ENCODE measurements at places on chromosomes 11 and 22.

DNA sequence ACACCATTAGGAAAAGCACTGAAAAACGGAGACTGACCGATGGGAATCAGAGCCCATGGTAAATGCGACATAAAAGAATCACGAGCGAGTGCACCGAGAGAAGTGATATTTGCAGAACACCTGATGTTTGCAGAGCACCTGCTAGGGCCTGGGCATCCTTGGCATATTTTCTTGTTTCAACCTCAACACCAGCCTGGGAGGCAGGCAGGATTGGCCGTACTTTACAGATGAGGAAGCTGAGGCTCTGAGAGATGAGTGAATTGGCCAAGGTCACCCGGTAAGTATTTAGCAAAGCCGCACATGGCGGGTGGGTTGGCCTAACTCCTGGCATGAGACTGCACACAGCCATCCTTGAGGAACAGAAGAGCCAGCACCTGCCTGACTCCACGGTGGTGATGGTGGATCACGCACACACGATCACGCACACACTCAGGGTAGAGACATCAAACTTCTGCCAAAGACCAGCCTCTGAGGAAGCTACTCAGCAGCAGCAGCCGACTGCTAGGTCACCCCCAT, 21.6 kb upstream of the CHADL start:
- no peaks in the 10 kb centered on the region for H3K4me1 ChIP-seq
- H3K27ac ChIP-seq, result no peak overlapping the region
- peaks cover 40% of the 10 kb centered on the region for H3K36me3 ChIP-seq
- no peak for DNase-seq
- no peak overlapping the region for H3K4me3 ChIP-seq

DNA sequence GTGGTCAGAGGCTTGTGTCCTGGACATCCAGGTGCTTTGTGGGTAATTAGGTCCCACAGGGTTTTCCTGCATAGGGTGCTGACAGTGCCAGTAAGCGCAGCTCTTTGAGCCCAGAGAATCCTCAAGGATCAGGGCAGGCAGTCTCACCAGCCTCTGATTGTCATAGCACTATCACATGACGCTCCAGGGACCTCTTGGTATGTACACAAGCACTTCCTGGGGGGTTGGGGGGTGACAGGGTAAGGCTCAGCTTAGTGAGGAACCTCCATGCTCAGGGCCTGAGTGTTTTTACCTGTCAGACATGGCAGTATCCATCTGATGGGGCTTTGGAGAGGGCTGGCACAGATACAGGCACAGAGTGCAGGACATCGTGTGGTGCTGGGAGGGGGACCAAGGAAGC, 27.9 kb upstream of the SUSD2 start:
- peak; percentile 68 for DNase-seq
- peaks cover 58% of the 10 kb centered on the region for H3K4me1 ChIP-seq
- H3K4me3 ChIP-seq, result peak overlapping the region; percentile 71
- peaks cover 10% of the 10 kb centered on the region for H3K36me3 ChIP-seq
- H3K27ac ChIP-seq, result peak overlapping the region; percentile 98
- H3K27me3 ChIP-seq, result no peaks in the 10 kb centered on the region

GRCh38 chr11:33735271-33736147, 714 bp downstream of the CD59 start:
- H3K27me3 ChIP-seq, result peaks cover 15% of the 10 kb centered on the region
- H3K4me1 ChIP-seq, result peaks cover 38% of the 10 kb centered on the region
- H3K4me3 ChIP-seq, result peak overlapping the region; percentile 83

- no peak overlapping the region for H3K4me3 ChIP-seq
- H3K27ac ChIP-seq, result no peak overlapping the region
- no peaks in the 10 kb centered on the region for H3K4me1 ChIP-seq
- DNase-seq, result no peak
These were observed 27.4 kb upstream of the HEPHL1 start for GRCh38 chr11:93993747-93994146.

DNA sequence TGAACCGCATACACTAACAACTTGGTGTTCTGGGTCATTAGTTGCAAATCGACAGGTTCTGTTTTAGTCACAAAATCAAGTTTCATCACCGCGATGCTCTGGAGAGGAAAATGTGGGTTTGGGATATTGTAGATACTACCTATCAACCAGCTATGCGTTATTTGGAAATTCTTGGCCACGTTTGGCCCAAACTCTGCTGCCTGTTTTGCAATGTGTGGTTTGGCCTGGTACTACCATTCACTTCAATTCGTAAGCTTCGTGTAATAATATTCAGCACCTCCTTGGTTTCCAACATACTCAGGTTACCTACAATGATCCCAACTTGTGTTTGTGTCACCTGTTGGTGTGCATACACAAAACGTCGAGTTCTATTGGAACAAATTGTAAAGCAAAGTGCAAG, 16.2 kb upstream of the ACER3 start:
- H3K4me1 ChIP-seq, result no peaks in the 10 kb centered on the region
- H3K27ac ChIP-seq, result no peak overlapping the region
- DNase-seq, result no peak
- no peaks in the 10 kb centered on the region for H3K36me3 ChIP-seq
- H3K27me3 ChIP-seq, result peaks cover 34% of the 10 kb centered on the region

GRCh38 chr22:23522623-23523251, 57.4 kb downstream of the IGLL1 start:
- peaks cover 4% of the 10 kb centered on the region for H3K4me1 ChIP-seq
- no peak for DNase-seq
- no peak overlapping the region for H3K4me3 ChIP-seq
- no peak overlapping the region for H3K27ac ChIP-seq

DNA sequence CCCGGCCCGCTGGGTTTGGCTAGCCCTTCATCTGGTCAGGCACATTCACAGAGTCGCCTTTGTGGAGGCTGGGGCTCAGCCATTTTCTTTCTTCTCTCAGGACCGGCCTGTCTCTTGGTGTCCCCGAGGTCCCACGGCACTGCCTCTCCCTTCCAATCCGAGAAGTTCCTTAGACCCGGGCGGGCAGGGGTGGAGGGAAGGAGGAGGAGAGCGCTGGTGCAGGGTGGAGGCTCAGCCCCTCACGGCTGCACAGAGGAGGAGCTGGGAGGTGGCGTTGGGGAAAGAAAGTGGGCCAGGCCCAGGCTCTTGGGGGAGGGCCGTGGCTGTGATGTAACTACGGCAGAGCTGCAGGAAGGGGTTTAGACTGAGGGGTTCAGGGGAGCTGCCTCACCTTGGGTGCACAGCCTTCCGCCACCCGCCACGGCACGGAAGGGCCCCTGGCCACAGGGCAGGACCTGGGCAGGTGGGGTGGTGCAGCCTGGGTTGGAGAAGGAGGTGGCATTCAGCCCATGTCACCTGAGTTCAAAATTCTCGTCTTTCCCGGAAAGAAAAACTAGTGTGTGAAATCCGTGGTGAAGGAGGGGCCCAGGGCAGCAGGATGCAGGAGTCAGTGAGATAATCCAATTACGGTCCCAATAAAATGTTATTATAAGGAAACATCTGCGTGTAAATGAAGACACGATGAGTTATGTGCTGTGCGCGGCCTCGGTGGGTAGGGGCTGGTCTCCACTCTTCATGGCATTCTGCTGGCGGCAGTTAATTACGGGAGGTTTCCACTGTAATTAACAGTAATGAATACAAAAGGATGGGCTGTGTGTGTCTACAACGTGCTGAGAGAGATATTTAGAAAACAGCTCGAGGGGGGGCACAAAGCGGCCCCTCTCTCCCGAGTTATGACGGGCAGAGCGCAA, 1.7 kb downstream of the BRSK2 start:
- DNase-seq, result no peak
- H3K4me3 ChIP-seq, result peak overlapping the region; percentile 13
- no peaks in the 10 kb centered on the region for H3K36me3 ChIP-seq
- H3K4me1 ChIP-seq, result no peaks in the 10 kb centered on the region
- H3K27me3 ChIP-seq, result peaks cover 38% of the 10 kb centered on the region
- no peak overlapping the region for H3K27ac ChIP-seq

- H3K27ac ChIP-seq, result peak overlapping the region; percentile 92
- H3K4me1 ChIP-seq, result peaks cover 58% of the 10 kb centered on the region
These were observed 1.5 kb upstream of the KLHDC7B start for GRCh38 chr22:50544078-50544745.

DNA sequence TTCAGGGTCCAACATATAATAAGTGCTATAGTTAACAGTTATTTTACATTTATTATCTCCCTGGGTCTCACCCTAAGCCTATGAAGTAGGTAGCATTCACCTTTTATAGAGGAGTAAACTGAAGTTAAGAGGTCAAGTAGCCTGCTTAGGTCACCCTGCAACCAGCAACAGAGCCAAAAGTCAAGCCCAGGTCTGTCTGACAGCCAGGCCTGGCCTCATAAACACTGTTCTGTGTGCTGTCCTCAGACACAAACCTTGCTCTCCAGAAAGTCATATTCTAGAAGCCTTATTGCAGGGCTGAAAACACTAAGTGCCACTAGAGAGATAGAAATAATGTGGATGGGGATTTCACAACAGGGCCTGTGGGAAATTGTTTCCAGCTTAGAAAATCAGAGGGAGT, 59.3 kb downstream of the BDNF start:
- no peak overlapping the region for H3K4me3 ChIP-seq
- no peaks in the 10 kb centered on the region for H3K4me1 ChIP-seq

DNA sequence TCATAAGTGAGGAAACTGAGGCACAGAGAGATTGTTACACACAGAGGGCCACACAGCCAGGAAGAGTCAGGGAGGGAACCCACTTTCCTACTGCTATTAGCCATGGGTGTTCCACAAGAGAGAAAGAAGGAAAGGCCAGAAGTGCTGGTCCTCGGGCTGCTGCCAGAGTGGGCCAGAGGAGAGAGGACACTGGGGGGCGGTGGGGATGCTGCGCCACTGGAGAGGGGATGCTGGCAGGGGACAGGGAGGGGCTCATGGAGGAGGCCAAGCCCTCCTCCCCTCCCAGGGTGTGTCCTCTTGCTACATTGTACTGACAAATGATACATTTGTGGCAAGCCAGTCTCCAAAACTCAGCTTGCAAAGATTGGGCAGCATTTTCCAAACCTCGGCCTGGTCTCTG, 9.9 kb downstream of the IL10RA start:
- H3K4me1 ChIP-seq, result peaks cover 94% of the 10 kb centered on the region
- H3K27ac ChIP-seq, result no peak overlapping the region
- peaks cover 98% of the 10 kb centered on the region for H3K36me3 ChIP-seq
- no peak for DNase-seq

DNA sequence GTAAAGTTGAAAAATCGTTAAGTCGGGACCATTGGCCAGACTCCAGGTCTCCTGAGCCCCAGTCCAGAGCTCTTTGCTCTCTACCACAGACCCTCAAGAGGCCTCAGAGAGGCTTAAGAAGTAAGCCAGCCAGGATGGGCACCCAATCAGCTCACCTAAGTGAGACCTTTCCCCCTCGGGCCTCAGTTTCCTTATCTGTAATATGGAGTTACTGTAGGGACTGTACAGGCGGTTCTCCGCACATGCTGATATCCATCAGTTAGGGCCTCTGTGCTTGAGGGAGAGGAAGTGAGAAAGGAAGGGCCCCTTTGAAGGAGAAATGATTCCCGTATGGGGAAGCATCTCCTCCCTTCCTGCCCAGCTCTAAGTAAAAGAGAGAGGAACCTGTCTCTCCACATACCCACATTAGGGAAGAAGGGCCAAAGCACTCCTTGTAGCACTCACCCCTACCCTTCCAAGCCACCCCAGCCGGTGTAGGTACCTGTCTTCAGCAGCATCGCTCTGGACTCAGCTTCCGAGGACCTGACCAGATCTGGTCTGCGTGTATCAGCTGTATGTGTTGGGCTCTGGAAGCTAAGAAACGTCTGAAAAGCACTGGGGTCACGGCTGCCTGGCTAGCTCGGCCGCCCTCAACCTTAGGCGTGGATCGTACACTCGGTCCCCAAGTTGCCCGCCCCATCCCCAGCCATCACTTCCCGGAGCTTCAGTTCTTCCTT, 653 bp downstream of the NAGA start:
- H3K4me1 ChIP-seq, result peaks cover 45% of the 10 kb centered on the region
- peak overlapping the region; percentile 93 for H3K27ac ChIP-seq
- H3K4me3 ChIP-seq, result peak overlapping the region; percentile 87
- H3K27me3 ChIP-seq, result no peaks in the 10 kb centered on the region

- DNase-seq, result no peak
- no peak overlapping the region for H3K4me3 ChIP-seq
- peaks cover 5% of the 10 kb centered on the region for H3K27me3 ChIP-seq
- no peaks in the 10 kb centered on the region for H3K36me3 ChIP-seq
These were observed 145.8 kb upstream of the ARHGAP20 start for GRCh38 chr11:110857892-110858546.

GRCh38 chr11:21554284-21554683, 638.6 kb upstream of the ANO5 start:
- H3K4me1 ChIP-seq, result no peaks in the 10 kb centered on the region
- H3K27me3 ChIP-seq, result no peaks in the 10 kb centered on the region
- DNase-seq, result no peak
- H3K36me3 ChIP-seq, result no peaks in the 10 kb centered on the region
- H3K27ac ChIP-seq, result no peak overlapping the region

DNA sequence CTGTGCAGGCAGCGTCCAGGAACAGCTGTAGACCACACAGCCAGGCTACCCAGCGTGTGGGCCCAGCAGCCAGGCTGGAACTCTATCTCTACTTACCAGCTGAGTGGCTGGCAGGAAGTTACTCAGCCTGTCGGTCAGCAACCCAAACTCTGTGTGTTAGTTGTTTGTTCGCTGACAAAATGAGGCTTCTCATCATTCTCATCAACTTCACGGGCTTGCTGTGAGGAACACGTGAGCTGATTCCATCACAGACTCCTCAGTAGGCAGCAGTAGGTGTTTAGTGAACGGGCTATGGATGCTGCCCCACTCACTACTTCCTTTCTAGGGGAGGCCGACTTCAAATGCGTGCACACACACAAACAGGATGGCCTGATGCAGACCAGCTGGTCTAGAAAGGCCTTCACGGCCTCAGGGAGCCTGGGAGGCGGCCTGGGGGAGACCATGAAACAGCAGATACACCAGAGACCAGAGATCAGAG, 830 bp upstream of the SPDYC start:
- peak overlapping the region; percentile 91 for H3K27ac ChIP-seq
- H3K4me3 ChIP-seq, result no peak overlapping the region
- H3K36me3 ChIP-seq, result no peaks in the 10 kb centered on the region
- peaks cover 12% of the 10 kb centered on the region for H3K4me1 ChIP-seq

- peak; percentile 39 for DNase-seq
- H3K27ac ChIP-seq, result no peak overlapping the region
- H3K4me1 ChIP-seq, result peaks cover 11% of the 10 kb centered on the region
- peaks cover 36% of the 10 kb centered on the region for H3K27me3 ChIP-seq
These were observed 9.6 kb downstream of the ADM start for GRCh38 chr11:10314199-10315072.

GRCh38 chr11:11476499-11476898, 123.4 kb upstream of the CSNK2A3 start:
- DNase-seq, result no peak
- peaks cover 3% of the 10 kb centered on the region for H3K27me3 ChIP-seq
- H3K36me3 ChIP-seq, result no peaks in the 10 kb centered on the region
- no peak overlapping the region for H3K4me3 ChIP-seq
- H3K4me1 ChIP-seq, result no peaks in the 10 kb centered on the region

GRCh38 chr11:129333873-129334272, 41.8 kb upstream of the BARX2 start:
- H3K27ac ChIP-seq, result no peak overlapping the region
- no peaks in the 10 kb centered on the region for H3K27me3 ChIP-seq
- no peak for DNase-seq

DNA sequence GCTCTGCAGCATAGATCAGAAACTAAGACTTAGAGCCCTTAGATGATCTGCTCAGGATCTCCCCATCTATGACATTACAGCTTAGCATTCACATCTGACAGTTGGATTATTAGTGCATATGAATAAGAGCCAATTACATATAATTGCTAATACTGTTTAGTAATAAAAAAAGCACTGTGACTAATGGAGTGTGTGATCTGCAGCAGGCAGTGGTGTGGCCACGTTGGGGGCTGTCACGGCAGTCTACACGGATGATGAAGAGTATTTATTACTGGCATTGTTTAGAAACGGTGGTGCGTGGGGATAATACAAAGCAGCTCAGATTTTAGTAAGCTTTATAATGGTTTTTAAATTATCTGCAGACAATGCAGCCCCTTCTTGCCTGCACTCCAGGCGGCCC, 93.5 kb upstream of the TIMP3 start:
- no peak for DNase-seq
- H3K36me3 ChIP-seq, result no peaks in the 10 kb centered on the region
- no peak overlapping the region for H3K4me3 ChIP-seq

Data from activated CD4-positive, alpha-beta T cell treated with anti-CD3 and anti-CD28 coated beads, Interleukin-2, amount 10 ng/mL, durations not matched to agents 7 days and 5 days (primary cell).